Stimulated activated CD4-positive, alpha-beta T cell treated with anti-CD3 and anti-CD28 coated beads, Interleukin-4, amount 100 ng/mL, for 4 hours (primary cell): ENCODE measurements at places on chromosomes 2 and 18.

DNA sequence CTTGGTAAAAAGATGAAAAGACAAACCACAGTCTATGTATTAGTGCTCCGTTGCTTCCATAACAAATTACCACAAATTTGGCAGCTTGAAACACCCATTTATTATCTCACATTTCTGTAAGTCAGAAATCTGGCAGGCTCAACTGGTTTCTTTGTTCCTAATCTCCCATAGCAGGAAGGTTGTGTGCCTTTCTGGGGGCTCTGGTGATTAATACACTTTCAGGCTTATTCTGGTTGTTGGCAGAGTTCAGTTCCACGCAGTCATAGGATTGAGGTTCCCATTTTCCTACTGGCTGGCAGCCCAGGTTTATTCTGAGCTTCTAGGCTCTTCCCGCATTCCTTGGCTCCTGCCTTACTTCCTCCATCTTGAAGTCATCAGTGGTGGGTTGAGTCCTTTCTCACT lies 189.3 kb downstream of the ANAPC1 start:
- DNase-seq, result no peak

DNA sequence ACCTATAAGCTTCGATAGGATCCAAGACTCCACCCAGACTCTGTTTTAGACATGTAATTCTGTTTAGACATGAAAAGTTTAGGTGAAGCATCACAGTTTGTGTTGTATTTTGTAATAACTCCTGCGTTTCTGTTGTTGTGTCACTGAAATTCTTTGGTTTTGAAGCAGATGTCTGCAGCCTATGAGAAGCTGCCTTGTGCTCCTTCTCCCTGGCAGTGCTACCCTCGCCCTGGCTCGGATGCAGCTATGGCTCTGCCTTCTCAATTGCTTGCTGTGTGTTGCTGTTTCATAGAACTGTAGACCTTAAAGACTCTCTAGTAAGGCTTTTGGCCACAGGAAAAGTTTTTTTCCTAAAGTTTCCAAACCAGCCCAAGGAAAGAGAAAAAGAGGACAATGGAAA lies 40.2 kb upstream of the ZNF638 start:
- no peak for DNase-seq

DNA sequence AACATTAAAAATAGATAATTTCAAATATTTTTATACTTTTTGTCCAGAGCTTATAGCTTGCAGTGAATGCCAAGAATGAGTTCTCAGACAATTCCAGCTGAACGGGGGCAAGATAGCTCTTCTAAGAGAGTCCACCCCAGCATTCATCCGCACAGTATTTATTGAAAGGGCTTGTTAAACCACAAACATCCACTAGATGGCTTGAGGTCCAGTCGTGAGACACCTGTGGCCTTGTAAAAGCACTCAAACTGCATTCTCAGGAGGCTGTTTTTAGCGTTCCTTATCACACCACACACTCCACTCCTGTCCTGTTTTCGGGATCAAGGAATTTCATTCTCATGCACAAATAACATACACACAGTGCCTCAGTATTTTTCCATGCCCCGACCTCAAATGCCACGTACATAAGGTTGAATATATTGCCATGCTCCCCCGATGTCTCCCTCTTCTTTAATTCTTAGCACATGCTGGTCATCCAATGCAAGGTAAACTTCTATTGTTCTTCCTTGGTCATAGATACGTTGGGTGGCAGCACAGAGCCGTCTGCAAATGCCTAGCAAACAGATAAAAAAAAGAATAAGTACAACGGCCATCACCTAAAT lies 47.4 kb downstream of the DNAJC10 start:
- no peak for DNase-seq

DNA sequence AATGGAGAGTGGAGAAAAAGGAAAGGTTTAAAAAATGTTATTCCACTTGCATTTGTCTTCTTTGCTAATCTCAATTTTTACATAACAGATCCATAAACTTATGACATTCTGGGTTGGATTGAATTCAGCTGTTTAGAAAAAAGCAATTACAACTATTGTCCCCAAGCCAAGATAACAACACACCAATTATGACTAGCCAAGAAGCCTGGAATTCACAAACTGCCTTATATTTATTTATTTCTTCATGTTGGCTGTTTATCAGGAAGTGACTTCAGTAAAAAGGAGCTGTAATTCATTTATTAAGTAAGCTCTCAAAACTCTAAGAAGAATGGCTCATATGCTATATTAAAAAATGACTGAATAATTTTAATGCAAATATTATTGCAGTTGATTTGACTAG lies 137.4 kb downstream of the CALCRL start:
- no peak for DNase-seq

DNA sequence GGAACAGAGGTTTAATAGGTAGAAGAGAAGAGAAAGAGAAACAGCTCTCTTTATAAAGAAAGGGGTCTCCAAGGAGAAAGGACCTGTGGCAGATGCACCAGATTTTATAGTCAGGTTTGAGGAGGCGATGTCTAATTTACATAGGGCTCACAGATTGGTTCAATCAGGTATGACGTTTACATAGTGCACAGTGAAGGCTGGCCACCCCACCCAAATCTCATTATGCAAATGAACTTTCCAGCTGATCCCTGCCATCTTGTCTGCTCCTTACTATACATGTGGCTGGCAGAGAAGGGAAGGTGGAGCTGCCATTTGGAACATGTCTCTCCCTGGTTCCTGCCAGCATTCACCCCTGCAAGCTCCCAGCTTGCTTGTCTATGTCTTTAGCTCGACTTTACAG lies 557.8 kb downstream of the SUCLG1 start:
- no peak for DNase-seq

DNA sequence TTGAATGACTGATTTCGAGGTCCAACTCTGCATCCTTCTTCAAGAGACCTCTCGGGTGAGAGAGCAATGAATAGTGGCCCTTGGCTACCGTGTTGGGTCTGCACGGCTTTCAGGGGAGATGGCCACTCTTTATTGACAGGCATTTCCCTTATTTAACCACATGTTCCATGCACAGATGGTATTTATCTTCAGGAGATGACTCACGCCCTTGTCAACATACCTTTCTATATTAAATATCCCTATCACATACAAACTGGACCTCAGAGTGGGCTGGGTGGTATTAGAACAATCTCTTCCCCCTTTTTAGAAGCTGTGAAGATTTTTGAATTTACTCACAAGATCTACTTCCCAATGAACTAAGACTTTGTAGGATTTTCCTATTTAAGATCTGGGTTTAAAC lies 109.6 kb upstream of the CDC42EP3 start:
- no peak for DNase-seq

DNA sequence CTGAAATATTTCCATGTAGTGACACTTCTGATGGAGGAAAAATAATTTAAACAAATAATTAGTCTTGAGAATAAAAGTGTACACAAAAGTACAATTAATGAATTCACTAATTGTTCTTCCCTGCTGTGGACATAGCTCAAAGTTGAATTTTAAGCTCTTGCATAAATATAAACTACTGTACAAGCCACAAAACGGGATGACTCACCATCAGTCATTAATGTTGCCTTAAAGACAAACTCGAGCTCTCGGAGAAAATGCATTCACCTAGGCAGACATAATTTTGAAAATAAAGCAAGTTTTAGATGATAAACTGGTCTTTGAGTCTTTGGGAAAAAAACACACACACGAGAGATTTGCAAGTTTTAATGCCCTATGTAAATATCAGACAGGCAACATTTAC lies 436.4 kb downstream of the ZNF521 start:
- DNase-seq, result no peak

- no peak for DNase-seq
Observed at GRCh38 chr2:127545796-127546195, 10.3 kb downstream of the MYO7B start.

GRCh38 chr2:9809064-9809356 lies 34.3 kb upstream of the TAF1B start:
- DNase-seq, result no peak

DNA sequence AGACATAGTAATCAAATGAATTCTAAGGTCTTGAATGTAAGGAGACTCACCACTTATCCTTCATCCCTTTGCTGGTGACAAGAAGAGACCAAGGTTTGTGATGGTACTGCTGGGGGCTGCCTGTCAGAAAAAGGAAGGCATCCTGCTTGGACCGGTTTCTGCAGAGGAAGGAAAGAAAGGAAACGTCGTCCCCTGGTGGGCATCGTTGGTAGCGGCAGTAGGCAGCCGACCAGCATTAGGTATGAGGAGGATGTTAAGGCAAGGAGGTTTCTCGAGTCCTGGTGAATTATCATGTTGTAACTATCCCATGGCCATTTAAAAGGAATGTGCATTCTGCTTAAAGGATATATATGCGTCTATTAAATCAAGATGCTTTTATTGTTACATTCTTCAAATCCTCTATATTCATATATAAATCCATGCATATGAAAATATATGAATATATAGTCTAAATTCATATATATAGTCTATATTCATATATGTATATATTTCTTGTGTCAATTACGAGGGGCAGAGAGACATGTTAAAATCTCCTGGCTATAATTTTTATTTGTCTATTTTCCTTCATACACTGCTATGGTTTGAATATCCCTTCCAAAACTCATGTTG lies 94.4 kb upstream of the TGFA start:
- DNase-seq, result peak; percentile 60

DNA sequence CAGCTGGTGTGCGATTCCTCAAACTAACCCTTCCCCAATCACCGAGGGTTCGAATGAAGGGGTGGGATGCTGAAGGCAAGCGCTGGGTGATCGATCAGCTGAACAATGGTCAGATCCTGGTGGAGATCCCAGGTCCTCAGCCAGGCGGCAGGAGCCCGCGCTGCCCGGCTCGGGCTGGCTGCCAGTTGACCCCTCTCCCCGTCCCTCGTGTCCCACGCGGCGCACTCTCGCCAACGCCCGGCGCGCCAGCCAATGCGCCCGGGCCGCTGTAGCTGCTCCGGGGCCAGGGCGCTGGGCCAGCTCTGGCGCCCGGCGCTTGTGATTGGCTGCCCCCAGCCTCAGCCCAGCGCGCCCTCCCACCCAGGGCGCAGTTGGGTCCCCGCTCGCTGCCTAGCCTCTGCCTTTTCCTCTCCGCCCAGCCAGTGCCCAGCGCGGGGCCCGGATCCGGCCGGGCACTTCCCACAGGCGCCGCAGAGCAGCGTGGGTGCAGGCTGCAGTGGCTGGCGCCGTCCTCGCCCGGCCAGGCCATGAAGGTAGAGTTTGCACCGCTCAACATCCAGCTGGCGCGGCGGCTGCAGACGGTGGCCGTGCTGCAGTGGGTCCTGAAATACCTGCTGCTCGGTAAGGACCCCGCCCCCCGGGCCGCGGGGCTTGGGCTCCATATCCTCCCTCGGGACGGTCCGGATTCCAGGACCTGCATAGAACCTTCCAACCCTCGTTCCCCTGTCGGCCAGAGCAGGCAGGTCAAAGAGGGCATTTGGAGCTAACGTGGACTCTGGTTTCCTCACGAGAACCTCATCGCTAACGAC lies at the start of gene MOGAT1:
Gene MOGAT1 (plus strand): TSS at position 400 of the 809 bp plus-strand sequence. CDS start 128 bp downstream, at position 528.
- DNase-seq, result no peak

DNA sequence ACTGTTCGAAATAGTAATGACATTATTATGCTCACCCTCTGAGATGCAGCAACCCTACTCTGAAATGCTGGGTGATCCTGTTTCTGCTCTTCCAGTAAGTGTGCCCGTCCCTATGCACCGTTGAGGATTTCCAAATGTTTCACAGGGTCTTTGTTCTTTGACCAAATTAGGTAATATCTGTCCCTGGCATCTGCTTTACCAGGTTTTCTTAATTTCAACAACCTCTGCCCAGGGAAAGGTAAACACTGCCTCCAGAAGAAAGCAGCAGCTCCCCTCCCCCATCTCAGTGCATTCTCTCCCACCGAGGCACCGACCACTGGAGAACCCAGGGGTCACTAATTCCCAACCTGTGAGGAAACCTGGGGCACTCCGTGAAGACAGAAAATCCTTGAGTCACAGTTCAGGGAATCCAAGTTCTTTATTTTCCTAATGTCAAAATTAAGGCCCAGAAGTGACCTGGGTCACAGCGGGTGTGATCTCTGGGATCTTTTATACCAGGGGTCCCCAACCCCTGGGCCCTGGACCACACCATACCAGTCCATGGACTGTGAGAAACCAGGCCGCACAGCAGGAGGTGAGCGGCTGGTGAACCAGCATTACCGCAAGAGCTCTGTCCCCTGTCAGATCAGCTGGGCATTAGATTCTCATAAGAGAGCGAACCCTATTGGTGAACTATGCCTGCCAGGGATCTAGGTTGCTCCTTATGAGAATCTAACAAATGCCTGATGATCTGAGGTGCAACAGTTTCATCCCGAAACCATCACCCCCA lies 1.2 kb upstream of the GRB14 start:
- DNase-seq, result no peak

DNA sequence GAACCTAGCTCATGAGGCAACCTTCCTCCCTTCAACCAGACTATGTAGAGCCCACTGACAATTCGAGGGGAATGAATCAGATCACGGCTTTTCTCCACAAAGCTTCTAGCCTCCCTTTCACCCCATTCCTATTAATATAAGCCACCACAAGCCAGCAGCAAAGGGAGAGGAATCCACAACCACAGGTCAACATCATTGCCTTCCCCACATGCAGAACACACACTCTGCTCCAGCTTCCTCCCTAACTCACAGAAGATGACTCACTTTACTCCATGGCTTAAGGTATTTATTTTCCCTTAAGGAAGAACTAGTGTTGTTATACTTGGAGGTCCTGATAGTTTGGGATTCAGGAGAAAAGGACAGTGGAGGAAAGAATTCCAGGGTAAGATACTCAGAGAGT lies 272.2 kb downstream of the C1D start:
- DNase-seq, result no peak

DNA sequence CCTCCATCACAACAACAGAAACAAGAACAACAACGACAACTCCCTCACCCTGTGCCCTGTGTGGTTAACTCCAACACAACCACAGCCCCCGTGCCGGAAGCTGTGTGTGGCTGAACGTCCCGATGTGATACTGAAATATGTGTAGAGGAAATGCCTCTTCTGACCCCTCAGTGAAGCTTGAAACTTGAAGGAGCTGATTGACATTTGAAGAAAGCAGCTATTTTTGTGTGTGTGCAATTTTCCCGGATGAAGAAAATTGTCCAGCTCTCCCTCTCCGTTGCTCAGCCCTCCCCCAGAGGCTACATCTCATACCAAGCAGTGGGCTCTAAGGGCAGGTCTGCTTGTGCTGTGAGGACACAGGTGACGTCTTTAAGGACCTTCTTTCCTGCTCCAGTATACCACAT lies 173.8 kb downstream of the ICOS start:
- DNase-seq, result peak; percentile 42

DNA sequence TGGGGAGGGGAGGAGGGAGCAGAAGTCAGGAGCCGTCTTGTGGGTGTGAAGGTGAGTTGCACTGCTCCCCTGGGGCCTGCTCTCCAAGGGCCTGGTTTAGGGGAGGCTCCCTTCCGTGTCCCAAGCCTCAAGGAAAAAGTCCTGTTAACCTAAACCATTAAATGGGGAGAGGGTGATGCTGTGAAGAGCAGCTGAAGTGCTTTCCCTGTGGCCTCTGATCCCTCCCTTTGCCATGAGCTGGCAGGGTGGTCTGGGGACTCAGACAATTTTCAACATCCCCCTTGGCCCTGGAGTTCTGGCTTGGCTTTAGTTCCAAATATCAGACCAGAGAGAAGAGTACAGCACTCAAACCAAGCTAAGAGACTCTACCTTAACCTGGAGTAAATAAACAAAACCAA lies 692 bp upstream of the POMC start:
- DNase-seq, result no peak

GRCh38 chr2:25251071-25251421 lies 82.7 kb upstream of the POMC start:
- no peak for DNase-seq

- no peak for DNase-seq
Observed at GRCh38 chr18:76948345-76948744, 126.0 kb downstream of the ZNF236 start.

GRCh38 chr2:223692191-223692947 lies 90.2 kb upstream of the SCG2 start:
- no peak for DNase-seq

- no peak for DNase-seq
Observed at GRCh38 chr18:11676867-11677266, 12.2 kb upstream of the GNAL start.
